ENCODE measurements at places on chromosomes 2 and 18.

- no peak for DNase-seq
Measured at GRCh38 chr2:46706264-46706983, 209.2 kb downstream of the MCFD2 start.

- no peak for DNase-seq
Measured at GRCh38 chr2:108805032-108805431, 18.5 kb downstream of the CCDC138 start.

DNA sequence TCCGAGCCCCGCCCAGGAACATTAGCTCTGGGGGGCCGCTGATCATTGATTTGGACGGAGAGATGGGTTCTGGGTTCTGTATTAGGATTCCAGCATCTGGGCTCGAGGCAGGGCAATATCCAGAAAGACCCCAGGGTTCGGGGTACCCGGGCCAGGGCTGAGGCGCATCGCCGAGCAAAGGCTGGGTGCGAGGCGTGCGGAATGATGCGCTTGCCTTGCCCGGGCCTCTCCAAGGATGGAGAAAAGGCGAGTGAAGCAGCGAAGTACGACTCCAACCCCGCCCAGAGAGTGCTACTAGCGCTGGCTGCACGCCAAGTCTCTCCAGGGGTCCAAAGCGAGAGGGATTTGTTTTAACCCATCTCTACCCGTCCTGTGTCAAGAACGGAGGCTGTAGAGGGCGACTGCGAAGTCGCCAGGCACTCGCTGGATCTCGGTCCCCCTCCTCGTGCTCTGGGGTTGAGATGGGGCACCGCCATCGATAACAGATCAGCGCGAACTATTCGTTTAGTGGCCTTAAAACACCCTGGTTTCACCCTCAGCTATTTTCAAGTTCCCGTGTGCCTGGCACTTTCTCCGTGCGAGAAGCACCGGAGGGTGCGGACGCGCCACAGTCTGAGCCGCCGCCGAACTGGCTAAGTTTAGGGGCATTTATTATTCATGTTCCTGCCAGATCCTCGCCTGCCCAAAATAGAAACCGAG, 1.9 kb downstream of the ADCYAP1 start:
- DNase-seq = no peak

- no peak for DNase-seq
Measured at GRCh38 chr2:211157211-211157610, 600.8 kb downstream of the CPS1 start.

DNA sequence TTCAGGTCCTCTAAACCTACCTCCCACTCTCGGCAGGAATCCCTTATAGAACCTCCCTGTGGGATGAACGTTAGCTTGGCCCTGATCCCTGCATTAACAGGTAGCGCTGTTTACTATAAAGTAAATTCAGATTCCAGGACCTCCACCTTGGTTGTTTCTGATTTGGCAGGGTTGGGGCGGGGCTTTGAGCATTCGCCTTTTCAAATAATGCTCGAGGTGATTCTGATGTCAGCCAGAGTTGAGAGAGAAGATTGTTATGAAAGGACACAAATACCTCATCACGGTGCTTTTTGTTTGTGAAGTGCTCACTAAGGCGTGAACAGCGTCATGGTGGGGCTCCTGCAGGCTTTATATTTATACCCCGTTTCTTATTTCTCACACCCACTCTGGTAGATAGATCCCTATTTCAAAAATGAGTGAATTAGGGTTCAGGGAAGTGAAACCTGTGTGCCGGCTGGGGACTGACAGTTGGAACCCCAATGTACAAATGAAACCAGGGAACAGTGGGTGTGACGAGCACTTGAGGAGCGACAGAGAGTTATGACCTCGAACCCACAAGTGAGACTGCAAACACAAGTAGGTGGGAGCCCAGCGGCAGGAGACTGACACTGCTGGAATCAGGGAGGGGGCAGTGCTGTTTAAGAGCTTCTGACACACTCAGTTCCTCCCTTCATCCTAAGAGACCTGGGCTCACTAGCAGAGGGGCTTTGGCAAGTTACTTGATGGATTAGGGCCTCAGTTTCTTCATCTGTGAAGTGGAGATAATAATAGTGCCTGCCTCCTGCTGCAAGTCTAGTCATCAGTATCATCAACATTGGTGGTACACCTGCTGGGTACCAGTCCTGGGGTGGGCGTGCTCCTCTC, 14.2 kb upstream of the CXCR4 start:
- DNase-seq = peak; percentile 41

GRCh38 chr2:4762951-4763376, 929.2 kb upstream of the SOX11 start:
- no peak for DNase-seq

DNA sequence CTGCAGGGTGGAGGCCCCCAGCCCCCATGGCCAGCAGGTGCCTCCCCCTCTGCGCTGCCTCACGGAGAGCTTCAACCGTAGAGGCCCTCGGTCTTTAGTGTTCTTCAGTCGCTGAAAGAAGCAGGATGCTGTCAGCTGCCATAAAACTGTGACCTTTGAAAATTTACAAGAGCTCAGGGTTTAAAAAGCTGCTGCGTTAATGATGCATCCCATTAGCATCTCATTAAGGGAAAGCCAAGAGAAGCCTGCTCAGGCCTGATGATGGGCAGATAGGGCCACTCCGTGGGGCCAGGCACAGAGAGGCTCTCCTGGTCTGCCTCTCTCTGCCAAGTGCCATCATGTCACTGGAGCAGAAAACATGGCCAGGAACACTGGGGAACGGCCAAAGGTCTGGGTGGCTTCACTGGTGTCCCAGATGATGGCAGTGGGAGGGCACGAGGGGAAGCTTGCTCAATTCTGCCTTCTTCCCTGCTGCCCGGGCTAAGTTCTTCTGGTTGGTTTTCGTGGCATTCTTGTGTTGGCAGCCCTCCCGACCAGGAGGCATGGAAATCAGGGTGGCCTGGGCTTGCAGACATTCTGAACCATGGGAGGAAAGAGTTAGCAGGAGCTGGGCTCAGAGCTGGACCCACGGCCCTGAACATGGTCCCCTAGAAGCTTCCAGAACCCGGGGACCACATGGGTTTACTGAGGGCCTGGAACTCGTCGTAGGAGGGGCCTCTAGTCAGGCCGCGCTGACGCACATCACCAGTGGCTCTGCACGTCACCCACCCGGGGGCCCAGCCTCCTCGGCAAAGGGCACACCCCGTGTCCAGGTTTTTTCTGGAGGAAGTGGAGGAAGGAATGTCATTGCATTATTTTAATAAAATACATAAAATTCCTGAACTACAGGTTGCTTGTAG, 250.7 kb downstream of the KLHL29 start:
- DNase-seq = no peak
